ENCODE measurements at places on chromosomes 2 and 18.

- peak; percentile 37 for DNase-seq
Observed at GRCh38 chr2:176650104-176650837, 381.0 kb downstream of the MTX2 start.

DNA sequence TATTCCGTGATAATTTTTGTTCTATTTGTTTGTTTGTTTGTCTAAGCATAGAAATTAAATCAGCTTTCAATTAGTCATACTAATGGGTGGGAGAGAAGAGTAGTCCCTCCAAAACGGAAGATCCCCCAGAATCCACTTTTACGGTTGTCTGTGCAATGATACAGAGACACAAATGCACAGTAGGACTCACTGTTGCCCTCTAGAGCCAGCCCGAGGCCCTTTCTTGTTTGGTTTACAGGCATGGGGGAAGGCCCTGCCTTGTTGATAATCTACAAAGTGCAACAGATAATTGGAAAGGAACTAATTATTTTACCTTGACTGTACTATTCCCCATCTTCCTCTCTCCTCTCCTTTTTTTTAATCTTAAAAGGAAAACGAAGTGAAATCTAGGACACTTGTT lies 121.1 kb downstream of the ACOXL start:
- no peak for DNase-seq

- no peak for DNase-seq
Observed at GRCh38 chr2:98013407-98014042, 17.8 kb upstream of the TMEM131 start.

GRCh38 chr2:14866736-14867352 lies 234.3 kb downstream of the LRATD1 start:
- DNase-seq: peak; percentile 53

DNA sequence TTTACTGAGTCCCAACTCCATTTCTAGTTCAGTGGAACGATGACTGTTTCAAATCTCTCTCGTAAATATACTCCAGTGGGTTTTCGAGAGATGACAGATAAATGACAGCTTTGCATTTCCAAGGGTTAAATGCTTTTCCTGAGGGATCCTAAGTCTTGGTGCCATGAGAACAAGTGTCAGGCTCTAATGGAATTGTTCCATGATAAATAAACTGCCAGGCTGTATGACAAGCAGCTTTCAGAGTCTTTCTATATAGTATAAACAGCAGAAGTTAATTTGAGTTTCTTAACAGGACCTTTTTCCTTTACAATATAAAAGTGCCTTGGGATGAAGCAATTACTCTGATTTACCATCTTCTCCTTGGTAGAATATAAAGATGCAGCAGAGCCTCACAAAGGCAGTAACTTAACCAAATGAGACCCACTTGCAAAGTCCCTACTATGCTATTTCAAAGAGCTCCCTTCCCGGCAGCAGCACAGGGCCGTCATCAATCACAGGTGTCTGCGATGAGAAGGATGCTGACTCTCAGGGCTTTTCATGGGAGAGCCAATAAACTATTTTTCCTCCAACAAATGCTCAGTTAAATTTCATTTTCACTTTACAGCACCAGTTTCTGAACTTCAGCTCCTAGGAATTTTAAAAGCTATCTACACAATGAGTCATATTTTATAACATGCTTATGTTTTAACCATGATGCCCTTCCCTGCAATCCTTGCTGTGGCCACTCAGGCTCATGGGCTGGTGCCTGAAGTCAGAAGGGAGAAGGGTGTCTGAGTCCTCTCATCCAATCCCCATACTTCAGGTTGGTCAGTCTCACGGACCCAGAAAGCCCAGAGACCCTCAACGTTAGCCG lies 123.8 kb downstream of the AFF3 start:
- no peak for DNase-seq

DNA sequence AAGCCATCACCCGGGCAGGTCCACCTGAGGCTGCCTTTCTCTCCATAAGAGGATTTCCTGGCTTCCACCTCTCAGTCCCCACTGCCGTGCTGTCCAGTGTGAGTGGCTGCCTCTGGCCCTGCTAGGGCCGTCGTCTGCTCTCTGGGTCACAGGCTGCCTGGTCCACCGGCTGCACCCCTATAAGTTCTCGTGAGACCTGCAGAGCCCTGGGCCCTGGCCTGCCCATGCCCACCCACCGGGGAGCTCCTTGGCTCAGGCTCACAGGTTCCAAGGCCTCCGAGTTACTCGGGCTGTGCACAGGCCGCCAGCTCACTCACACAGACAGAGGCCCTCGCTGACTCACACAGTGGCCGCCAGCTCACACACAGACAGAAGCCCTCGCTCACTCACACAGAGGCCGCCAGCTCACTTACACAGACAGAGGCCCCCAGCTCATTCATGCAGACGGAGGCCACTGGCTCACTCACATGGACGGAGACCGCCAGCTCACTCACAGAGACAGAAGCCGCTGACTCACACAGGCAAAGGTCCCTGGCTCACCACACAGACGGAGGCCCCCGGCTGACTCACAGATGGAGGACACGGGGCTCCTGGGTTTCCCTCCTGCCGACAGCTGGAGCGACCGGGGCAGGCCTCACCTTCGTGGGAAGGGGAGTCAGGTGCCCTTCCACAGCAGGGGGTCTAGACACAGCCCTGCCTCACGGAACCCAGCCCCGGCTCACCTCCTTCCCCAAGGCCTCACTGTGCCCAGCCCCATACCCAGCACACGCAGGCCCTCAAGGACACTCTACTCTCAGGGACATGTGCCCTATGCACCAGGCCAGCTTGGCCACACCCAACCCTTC lies 334.1 kb upstream of the MYT1L start:
- no peak for DNase-seq

- no peak for DNase-seq
Observed at GRCh38 chr2:233267516-233268245, 16.2 kb downstream of the ATG16L1 start.

- DNase-seq: peak; percentile 87
Observed at GRCh38 chr2:165371356-165371755, 98.1 kb upstream of the CSRNP3 start.
